ENCODE measurements at places on chromosomes 5 and 9.

DNA sequence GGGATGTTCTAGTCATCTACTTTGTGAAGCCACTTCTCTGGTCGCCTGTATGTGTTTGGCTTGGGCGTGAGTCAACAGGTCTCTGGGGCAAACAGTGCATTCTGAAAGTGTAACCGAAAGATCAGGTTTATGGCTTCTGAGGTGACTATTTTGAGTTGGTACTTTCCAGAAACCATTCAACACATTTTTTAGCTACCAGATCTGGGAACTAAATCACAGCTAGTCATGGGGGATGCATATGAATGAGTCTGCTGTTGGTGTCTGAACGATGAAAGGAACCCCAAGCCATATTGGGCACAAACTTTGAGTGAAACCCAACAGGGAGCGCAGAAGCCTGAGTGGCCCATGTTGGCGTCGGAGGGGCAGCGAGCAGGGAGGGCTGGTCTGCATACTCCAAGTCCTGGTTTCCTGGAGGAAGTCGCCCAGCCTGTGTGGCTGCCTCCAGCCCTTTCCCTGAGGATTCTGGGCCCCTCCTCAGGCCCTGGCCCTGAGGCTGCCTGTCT, 35.3 kb downstream of the UBE2QL1 start:
- no peak for DNase-seq

DNA sequence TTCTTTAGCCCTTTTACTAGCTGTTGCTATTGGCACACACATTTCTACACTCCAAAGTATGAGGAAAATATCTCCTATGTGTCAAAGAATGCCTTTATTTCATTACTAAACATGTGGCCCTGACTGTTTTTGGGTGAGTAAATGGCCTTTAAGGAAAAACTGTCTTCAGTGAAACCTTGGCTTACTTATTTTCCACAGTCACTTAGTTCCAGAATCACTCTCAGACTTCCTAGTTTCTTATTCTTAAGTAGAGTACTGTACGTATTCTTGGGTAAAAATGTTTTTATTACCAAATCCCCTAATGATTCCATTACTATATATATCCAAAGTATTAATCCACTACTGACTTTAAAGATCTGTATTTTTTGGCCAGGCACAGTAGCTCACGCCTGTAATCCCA, 27.5 kb downstream of the ERP44 start:
- DNase-seq: no peak

GRCh38 chr5:91296674-91297143, 86.4 kb downstream of the ARRDC3 start:
- no peak for DNase-seq

GRCh38 chr5:146813346-146814157, 65.0 kb downstream of the PPP2R2B start:
- DNase-seq: no peak

GRCh38 chr5:82019342-82020138, 47.7 kb downstream of the ATG10 start:
- DNase-seq: no peak

- DNase-seq: no peak
Measured at GRCh38 chr5:85132269-85132668, 747.6 kb upstream of the EDIL3 start.

DNA sequence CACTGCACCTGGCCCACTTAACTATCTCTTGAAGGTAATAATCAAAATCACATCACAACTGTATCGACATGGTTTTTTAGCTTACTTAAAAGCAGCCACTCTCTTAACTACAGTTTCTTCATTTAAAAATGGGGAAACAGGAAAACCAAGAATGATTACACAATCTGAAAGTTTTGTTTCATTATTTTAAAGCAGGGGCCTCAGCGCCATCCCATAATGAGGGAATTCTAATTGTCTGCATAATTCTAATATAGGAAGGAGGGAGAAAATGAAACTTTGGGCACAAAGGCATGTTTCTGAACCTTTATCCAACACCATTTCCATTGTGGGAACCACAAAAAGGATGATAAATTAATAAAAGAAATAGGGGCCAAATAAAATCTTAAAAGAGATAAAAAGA, 7.6 kb downstream of the HACD4 start:
- DNase-seq: no peak

Measured in NCI-H524 treated with DMSO at 0.1 percent for 48 hours (cell line).